HuH-7 (cell line): ENCODE measurements at places on chromosomes 7 and 10.

GRCh38 chr7:74312418-74313028 is 23.3 kb downstream of the CLIP2 start:
- no peak for DNase-seq

GRCh38 chr10:42637648-42638054 is 719 bp downstream of the ZNF33B start:
- no peak for DNase-seq

- DNase-seq = no peak
These were observed 95.9 kb downstream of the DNMBP start for GRCh38 chr10:99913831-99914235.

- no peak for DNase-seq
These were observed 38.7 kb downstream of the HBP1 start for GRCh38 chr7:107207459-107207858.

GRCh38 chr7:12674861-12675260 is 12.6 kb upstream of the ARL4A start:
- DNase-seq = peak; percentile 64

GRCh38 chr7:119197877-119198527 is 973.5 kb downstream of the ANKRD7 start:
- peak; percentile 19 for DNase-seq

- no peak for DNase-seq
These were observed 189.2 kb downstream of the CSTF2T start for GRCh38 chr10:51510231-51510630.

DNA sequence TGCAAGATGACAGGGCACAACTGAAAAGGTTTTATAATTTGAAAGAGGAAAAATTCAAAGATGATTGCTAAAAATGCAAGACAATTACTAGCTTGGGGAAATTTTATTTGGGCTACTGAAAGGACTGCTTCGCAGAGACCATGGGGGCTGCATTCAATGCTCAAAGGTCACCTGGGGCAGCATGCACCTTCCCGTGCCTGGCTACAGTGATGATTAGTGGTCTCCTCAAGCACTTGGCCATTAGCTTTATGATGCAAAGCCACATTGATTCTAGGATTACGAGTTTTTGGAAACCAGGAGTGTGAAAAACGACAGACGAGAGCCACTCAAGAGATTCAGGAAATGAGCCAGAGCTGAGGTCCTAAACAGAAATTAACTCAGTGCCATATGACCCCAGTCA is 764.6 kb downstream of the PHTF2 start:
- no peak for DNase-seq

GRCh38 chr10:35949811-35950211 is 307.7 kb upstream of the FZD8 start:
- no peak for DNase-seq

DNA sequence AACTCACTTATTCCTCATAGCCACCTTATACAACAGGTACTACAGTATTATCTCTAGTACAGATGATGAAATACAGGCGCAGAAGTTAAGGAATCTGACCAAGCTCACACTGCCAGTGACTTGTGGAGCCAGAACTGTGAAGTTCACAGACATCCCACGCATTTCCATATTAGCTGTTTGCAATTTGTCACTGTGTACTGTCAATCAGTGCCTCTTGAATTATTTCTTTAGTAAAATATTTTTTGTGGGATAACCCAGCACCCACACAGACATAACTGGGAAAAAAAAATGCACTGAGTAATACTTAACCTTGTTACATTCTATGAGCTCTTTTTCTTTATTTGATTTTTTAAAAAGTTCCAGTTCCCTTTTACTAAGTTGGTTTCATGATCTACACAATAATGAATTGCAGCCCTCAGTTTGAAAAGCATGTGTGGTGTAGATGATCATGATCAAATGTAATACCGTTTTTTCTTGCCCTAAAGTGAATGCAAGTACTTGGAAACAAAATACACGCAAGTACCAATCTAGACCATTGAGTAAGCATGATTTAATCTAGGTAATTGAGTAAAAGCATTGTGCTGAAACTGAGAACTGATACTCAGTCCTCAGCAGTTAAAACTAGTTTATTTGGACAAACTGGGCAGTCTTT is 14.1 kb downstream of the CUL1 start:
- no peak for DNase-seq

- no peak for DNase-seq
These were observed 23.6 kb downstream of the CEP41 start for GRCh38 chr7:130417213-130417612.

DNA sequence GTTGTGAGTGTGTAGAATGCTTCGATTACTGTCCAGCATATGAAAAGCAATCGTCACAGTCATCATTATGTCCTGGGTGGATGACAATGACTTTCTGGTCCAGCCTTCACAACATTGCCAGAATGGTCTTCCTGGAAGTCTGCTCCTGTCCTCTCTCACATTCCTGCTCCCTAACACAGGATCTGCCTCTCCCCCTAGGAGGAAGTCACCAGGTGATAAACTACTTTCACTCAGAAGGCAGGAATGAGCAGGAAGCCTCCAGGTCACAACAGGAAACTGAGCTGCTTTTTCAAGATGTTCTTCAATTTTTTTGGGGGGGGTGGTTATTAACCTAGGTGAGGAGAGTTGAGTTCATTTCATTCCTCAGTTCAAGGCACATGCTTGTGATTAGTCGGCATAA is 13.6 kb upstream of the GPNMB start:
- DNase-seq = no peak

- no peak for DNase-seq
These were observed 6.8 kb downstream of the STK17A start for GRCh38 chr7:43589728-43590127.

- no peak for DNase-seq
These were observed 134.8 kb upstream of the KIF5B start for GRCh38 chr10:32190890-32191491.

- no peak for DNase-seq
These were observed 29.1 kb upstream of the EPC1 start for GRCh38 chr10:32376097-32376496.

DNA sequence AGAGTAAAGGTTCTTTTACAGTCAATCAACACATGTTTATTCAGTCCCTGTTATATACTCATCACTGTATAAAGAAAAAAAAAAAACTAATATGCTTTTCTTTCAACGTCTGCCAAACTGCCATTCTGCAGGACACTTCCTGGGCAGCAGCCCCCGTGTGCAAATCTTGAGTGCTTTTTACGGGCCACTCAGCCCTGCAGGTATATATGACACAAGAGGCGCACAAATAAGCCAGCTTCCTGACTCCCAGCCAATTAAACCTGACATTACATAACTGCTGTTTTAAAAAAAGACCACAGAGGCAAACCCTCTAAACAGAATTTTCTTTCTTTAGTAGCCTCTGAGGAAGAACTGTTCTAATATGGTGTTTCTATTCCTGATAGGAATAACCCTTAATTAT is 263.0 kb upstream of the NEBL start:
- DNase-seq = no peak

DNA sequence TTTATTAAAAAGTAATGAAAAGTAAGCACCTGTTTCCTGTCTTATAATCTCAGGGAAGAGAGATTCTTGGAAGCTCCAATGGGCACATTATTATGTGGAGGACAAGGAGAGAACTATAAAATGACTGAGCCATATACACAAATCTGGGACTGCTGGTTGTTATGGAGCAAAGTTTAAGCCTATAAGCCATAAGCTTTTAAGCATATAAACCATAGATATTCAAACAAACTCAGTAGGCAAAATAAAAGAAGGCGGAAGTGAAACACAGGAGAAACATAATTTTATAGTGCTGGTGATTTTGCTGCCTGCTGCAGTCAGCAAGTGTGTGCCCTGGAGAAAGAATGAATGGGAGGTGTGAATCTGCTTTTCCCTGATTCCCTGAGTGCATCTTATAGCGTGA is 274.4 kb downstream of the KIF20B start:
- DNase-seq = no peak

- no peak for DNase-seq
These were observed 50.7 kb downstream of the ODAD2 start for GRCh38 chr10:27948186-27948585.

GRCh38 chr10:5987747-5988146 is 10.4 kb upstream of the IL15RA start:
- DNase-seq = no peak

- no peak for DNase-seq
These were observed 349.1 kb downstream of the RPS24 start for GRCh38 chr10:78382772-78383171.

GRCh38 chr10:74518061-74518460 is 308.3 kb upstream of the KAT6B start:
- DNase-seq = no peak

DNA sequence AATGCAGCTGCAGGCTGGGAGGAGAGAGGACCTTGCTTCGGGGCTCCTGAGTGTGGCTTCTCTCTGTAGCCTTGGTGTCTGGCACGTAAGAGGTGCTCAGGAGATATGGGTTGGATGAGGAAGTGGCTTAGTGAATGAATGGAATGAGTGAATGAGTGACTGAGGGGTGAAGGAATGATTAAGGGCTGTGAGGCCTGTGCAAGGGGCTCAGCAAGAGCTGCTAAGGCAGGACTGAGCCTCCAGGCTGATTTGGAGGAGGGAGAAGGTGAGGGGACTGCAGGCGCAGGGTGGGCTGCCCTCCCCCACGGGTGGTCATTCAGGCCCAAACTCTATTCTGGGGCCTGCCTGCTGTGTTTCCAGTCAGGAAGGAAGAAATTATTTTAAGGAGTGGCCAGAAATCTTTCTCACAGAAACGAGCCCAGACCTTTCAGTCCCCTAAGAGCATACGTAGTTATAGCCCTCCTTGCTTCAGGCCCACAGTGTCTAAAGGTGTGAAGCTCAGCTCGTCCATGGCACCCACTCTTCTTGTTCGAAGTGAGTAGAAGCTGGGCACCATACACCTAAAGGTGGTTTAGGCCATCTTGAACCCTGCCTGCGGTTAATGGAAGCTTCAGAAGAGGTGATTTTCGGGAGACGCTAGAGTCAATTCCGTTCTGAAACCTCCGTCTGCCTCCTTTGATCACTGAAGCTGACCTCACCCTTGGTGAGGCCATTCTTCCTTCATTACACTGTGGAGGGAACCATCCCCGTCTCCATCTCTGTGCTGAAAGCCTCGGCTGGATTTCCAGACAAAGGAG is 49.5 kb upstream of the SAMD8 start:
- no peak for DNase-seq

- DNase-seq = no peak
These were observed 83.1 kb downstream of the ZNF248 start for GRCh38 chr10:37774351-37774750.

DNA sequence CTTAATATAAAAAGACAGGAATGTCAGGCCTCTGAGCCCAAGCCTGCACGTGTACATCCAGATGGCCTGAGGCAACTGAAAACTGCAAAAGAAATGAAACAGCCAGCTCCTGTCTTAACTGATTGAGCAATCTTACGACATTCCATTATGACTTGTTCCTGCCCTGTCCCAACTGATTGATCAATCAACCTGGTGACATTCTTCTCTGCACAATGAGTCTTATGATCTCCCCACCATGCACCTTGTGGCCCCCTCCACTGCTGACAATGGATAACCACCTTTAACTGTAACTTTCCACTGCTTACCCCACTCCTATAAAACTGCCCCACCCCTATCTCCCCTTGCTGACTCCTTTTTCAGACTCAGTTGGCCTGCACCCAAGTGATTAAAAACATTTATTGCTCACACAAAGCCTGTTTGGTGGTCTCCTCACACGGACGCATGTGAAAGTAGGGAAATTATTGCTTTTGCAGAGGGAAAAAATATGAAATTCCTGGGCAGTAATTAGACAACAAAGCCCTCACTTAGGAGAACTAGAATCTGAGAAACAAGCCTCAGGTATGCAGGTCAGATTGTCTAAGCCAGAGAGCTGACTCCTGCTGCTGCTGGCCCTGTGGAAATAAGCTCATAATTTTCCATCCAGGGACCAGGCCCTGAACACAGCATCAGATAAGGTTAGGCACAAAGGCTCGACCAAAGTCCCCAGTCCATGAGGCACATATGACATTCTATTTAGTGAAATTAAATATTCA is 5.3 kb downstream of the CYP3A7 start:
- DNase-seq = no peak

- DNase-seq = no peak
These were observed 24.1 kb downstream of the ZNF37A start for GRCh38 chr10:38118072-38118807.

- no peak for DNase-seq
These were observed 66.0 kb downstream of the CLEC2L start for GRCh38 chr7:139589474-139589873.

GRCh38 chr7:50591480-50592438 is 26.6 kb upstream of the DDC start:
- DNase-seq = no peak

- DNase-seq = no peak
These were observed 46.3 kb downstream of the INSYN2A start for GRCh38 chr10:127150136-127150535.

- DNase-seq = no peak
These were observed 237.5 kb upstream of the HPS1 start for GRCh38 chr10:98684019-98684899.

DNA sequence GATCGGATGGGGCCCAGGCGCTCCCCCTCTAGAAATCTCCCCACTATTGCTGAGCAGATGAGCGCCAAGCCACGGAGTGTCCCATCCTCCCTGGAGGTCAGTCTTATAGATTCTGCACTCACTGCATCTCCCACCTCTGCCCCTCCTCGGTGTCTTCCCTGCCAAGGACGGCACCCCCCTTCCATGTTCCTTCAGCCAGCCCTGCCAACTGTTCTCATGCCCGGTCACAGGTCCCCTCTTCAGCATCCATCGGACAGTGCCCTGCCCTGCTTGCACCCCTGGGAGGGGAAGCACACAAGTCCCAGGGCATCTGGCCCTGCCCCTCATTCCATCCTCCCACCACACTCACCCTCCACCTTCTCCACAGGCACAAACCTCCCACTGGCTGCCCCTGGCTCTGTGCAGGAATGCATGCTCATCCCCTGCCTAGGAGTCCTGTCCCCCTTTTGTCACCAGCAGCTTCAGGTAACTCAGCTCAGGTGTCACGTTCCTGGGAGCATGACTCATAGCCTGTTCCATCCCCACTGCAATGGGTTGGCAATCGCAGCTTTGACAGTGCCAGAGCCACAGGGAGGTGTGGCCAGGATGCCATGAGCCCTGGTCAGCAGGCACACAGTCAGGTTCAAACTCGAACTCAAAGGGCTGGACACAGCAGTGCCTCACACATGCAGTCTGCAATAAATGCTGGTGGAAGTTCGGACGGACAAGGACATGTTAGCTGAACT is 234.7 kb upstream of the TCERG1L start:
- DNase-seq = no peak

GRCh38 chr10:69962746-69963135 is 89.9 kb upstream of the MACROH2A2 start:
- DNase-seq = no peak

GRCh38 chr7:109983618-109984017 is 1107.3 kb upstream of the LRRN3 start:
- DNase-seq = no peak
